Urinary bladder (tissue), 4 donors: ENCODE measurements at places on chromosomes 3 and 15. TPM values are rescaled to one million over a fixed set of nuclear protein-coding genes. Genes with fewer than 3 reads are reported as not detected.

GHSR gene
- total RNA-seq, result not detected

SHQ1 gene
- 29.2 TPM for total RNA-seq

GOLGA8O gene
- total RNA-seq, result 1.7 TPM

DNA sequence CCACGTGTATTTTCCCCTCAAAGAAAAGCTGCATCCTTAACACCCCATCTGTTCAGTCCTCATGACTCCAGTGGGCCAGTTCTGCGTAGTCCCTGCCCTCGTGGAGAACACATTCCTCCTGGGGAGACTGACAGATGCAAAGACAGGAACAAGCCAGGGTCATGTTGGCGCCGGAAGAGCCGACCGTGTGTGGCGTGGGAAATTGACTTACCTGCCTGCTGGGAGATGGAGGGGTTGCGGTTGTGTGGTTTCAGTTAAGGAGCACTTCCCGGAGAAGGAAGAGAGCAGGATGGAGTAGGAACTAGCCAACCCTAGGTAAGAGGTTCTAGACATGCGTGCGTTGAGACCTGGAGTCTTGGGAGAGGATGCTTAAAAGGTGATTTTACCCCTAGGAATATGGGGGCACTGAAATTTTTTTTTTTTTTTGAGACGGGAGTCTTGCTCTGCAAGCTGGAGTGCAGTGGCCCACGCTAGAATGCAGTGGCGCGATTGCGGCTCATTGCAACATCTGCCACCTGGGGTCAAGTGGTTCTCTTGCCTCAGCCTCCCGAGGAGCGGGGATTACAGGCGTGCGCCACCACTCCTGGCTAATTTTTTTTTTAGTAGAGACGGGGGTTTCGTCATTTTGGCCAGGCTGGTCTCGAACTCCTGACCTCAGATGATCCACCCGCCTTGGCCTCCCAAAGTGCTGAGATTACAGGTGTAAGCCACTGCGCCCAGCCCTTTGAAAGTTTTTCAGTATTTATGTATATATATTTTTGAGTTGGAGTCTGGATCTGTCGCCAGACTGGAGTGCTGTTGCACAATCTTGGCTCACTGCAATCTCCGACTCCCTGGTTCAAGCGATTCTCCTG is 1.4 kb downstream of the VHL start:
- no peak for DNase-seq

- DNase-seq, result no peak
These were observed 220.1 kb upstream of the PRICKLE2 start for GRCh38 chr3:64445109-64445943.

DNA sequence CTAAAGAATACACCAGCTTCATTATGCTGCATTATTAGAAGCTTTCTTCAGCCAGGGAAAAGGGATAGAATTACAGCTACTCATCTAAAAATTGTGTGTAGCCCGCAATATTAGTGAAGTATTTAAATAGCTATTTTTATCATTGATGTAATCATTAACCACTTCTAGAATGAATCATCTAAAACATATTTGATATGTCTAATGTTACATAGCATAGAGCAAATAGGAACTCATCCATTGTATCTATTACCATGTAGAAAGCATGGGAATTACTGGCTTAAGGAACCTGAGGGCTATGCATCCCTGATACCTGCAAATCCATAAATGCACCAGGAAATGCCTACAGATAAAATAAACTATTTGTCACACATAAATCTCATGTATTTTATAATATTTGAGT is 54.5 kb upstream of the VGLL3 start:
- no peak for DNase-seq

- DNase-seq, result no peak
These were observed 1195.9 kb downstream of the ROBO2 start for GRCh38 chr3:78235841-78236240.

- DNase-seq, result no peak
These were observed 551.6 kb downstream of the ZIC1 start for GRCh38 chr3:147960786-147961185.

- no peak for DNase-seq
These were observed 26.2 kb upstream of the RASGRF1 start for GRCh38 chr15:79116771-79117170.

GRCh38 chr15:92728266-92728665 is 72.7 kb upstream of the FAM174B start:
- DNase-seq, result no peak

DNA sequence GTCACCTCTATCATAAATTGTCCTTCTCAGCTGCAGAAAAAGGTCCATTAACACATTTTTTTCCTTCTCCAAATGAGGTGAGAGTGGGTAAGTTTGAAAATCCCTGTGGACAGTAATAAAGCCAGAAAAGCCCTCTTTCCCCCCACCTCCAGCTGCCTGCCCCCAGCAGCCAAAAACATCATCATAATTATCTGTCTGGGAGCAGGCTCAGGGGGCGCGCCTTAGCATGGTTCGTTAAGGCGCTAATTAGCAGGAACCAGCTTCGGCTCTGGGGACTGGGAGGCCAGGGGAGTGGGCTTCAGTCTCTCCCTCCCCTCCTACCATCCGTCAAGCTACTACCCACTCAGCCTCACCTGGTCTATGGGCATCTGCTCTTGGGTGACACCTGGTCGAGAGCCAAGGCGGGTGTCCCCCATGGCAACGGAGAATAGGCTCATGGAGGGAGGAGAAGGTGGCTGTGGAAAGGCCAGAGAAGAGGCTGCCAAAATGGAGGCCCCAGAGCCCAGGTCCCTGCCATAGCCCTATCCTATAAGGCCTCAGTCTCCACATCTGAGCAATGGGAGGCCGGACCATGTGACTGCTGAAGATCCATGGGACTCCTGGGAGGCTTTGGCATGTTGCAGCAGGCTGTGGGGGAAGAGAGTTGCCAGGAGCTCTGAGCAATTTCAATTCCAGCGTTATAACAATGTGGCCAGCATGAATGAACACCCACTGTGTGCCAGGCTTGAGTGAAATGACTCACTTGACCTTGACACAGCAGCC is 140.1 kb upstream of the LINGO1 start:
- DNase-seq, result no peak
